ENCODE measurements at places on chromosomes 2 and 18.

- DNase-seq, result no peak
Observed at GRCh38 chr2:85763831-85764230, 10.0 kb downstream of the ATOH8 start.

DNA sequence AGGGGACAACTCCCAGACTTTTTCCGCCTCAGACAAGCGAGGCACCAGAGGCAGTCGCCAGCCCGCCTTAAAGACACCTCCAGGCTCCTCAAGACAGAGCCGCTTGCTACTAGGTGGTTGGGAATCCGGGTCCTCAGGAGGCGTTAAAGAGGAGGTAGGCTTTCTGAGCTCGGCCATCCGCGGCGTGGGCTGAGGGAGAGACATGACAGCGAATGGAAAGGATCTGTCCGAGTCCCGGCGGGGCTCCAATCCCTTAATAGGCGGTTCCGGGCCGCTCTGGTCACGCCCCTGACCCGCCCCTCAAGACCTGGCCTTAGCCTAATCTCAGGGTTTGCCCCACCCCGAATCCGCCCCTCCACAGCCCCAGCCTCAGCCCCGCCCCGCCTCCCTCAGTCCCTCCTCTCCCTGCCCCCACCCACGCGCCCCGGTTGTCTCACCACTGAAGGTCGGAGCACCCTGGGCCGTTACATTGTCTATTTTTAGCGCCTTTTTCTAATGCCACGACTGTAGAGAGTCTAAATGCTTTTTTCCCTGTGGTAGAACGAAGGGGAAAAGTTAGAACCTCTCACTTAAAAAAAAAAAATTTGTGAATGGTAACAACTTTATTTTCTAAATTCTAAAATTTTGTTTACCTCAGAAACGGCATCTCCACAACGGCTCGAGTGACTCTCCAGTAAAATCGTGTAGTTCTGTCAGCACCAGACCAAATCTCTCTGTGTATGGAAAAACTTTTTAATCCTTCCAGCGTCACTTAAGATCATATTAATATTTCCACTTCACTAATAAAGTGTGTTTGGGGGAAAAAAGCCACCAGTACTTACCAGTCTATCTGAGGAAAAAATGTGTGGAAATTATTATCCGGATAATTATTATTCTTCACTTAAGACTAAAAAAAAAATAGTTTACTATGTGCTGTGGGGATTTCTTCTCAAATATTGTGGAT, at the start of gene RAD51AP2:
TSS of gene RAD51AP2 (minus strand) at position 229 of the 943 bp plus-strand sequence. CDS start at position 204, 25 bp downstream.
- peak; percentile 11 for DNase-seq

DNA sequence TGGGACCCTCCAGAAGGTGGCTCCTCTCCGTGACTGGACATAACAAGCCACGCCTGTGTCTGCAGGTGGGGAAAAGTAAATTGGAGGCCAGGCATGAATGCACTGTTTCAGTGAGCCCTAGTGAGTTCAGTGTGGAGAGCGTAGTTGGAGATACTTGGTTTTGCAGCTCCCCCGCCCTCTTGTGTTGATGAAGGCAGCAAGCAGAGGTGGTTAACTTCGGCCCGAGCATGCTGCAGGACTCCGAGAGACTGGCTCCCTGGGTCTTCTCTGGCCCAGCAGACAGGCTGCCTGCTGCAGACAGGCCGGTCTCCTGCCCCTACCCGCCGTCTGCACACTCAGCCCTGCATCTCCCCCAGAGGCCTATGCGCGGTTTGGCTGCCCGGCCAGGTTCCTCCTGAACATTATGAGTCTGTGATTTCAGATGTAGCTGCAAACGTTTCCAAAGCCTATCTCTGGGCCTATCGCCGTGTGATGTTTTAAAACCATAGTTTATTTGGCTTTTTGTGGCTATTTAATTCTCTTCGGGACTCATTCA, 102.4 kb downstream of the LDLRAD4 start:
- DNase-seq, result no peak

GRCh38 chr2:132747046-132747445, 77.0 kb upstream of the LYPD1 start:
- no peak for DNase-seq

DNA sequence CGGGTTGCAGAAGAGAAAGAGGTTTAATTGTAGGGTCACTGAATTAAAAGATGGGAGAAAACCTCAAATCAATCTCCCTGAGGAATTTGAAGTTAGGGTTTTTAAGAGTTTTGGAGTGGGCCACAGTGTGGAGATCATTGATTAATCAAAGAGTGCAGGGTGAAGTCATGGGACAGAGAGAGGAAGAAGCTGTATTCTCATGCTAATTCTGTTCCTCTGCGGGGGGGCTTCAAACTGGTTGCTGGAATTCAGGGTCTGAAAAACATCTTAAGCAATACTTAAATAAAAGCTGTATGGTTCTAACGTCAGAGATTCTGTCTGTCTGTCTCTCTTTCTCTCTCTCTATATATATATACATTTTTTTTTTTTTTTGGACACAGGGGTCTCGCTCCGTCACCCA, 169.8 kb upstream of the SPATS2L start:
- no peak for DNase-seq

DNA sequence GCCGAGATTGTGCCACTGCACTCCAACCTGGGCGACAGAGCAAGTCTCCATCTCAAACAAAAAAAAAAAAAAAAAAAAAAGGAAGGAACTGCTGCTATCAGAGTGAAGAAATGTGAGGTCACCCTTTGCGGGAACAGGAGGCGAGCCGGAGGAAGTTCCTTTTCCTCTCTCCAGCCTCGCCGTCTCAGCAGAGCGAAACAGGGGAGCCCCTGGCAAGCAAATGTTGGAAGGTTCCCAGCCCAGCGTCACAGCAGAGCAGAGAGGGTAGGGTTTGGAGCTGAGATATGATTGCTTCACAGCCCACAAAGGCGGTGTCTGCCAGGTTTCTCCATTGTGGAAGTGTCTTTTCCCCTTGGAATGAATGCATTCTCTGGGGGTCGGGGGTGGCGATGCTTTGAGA, 28.5 kb downstream of the SLC20A1 start:
- DNase-seq, result no peak

DNA sequence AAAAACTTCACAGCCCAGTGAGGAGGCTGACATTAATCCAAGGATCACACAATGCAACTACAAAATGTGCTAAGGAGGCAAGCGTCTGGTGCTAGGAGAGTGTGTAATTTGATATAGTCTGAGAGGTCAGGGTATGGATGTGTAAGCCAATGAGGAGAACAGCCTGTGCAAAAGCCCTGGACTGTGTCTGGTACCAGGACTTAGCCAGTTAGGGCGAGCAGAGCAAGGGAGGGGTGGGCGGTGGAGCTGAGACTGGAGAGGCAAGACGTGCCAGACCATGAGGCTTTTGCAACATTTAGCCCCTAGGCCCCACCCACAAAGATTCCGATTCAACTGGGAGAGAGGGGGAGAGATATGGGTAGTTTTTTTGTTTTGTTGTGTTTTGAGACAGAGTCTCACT, 33.5 kb upstream of the SPRED2 start:
- DNase-seq, result no peak

GRCh38 chr2:233912691-233913423, 4.3 kb upstream of the TRPM8 start:
- no peak for DNase-seq

DNA sequence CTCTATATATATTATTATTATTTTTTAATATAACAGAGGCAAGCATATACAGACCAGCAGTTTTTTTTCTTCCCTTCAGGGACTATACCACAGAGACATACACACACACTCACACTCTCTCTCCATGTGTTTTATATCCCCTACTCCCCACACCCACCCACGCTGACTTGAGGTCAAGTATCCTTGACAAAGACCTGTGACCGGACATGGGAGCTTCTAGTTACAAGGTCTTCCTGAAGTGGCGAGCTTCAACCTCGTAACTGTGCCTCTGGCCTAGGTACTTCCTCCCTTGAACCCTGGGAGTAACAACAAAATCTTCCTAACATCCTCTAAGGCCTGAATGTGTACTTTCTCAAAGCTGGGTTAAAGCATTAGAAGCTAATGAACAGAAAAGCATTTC, 52.5 kb downstream of the POLR1A start:
- DNase-seq, result no peak

- no peak for DNase-seq
Observed at GRCh38 chr2:16040271-16041010, 100.1 kb downstream of the MYCN start.

DNA sequence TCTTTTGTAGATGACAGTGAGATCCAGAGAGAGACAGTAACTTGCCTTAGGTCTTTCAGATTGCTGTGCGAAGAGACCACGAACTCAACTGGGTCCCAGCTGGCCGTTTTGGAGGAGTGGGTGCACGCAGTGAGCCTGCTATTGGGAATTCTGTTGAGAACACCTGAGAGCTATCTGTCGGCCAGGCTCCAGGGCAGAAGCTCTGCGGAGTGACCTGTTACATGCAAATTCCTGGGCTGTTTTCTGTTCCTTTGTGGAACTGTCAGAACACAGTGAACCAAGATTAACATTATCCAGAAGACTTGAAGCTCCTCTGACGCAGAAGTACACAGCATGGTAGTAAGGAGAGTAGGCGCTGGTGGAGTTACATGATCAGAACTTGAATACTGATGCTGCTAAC, 99.5 kb upstream of the LMAN1 start:
- no peak for DNase-seq

- no peak for DNase-seq
Observed at GRCh38 chr2:59034837-59035236, 793.7 kb upstream of the FANCL start.

DNA sequence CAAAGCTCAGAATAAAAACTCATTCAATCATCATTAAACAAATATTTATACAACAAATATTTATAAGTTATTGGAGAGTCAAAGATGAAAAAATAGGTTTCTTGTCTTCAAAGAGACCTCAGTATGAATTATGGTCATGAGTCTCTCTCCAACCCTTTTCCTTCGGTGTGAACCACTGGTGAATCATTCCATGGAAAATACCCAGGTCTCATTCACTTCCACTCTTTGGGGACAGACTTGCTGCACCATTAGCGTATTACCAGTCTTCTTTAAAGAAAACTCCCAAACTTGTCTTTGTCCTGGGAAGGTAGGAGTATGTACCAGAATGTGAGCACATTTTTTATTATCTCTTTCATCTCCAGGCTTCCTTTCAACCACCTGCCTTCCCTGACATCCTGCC, 257.4 kb upstream of the RBMS1 start:
- DNase-seq, result no peak

DNA sequence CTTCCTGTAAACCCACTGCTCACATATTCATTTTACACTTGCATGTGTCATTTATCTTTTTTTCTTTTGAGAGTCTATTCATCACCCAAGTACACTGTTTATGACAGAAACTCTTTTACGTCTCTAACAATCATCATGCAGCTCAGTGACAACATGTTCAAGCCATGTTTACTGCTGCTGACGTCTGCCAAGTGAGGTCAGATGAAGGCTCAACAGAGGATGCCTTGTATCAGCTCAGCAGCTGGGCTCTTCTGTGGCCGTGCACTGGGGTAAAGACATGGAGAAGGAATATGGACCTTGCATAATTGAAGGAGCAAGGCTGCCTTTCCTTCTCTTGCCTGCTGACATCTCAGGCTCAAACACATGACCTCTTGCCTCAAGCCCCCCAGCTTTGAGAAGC, 99.6 kb downstream of the ADD2 start:
- DNase-seq, result no peak

DNA sequence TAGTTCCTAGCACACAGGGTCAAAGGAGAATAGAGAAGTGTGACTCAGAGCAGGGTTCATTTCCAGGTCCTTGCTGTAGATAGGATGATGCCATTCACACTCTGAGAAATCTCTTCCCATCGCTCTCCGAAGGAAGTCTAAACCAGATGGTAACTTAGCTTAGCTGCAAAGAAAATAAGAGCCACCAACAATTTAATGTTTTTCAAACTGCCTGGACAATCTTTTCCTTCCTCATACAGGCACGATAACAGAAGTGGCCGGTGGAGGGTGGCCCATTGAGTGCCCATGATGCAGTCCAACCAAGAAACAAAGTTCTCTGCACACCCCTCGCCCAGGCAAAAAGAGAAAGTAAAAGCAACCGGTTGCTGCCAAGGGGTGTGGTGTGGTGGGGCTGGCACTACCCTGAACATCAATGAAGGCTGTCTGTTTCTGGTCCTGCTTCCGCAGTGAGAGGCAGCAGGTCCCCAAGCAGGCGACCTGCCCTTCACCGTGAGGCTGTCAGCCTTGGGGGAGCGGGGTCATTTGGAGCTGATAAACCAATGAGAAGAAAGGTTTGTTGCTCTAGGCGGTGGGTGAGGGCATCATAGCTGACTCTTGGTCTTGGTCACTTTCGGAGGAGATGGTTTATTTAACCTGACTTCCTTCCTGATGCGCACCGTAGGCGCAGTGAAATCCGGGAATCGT, 105.6 kb upstream of the CD302 start:
- peak; percentile 60 for DNase-seq

- DNase-seq, result no peak
Observed at GRCh38 chr2:149617476-149617875, 29.9 kb upstream of the MMADHC start.

GRCh38 chr2:118865106-118865505, 17.7 kb upstream of the EN1 start:
- DNase-seq, result no peak

DNA sequence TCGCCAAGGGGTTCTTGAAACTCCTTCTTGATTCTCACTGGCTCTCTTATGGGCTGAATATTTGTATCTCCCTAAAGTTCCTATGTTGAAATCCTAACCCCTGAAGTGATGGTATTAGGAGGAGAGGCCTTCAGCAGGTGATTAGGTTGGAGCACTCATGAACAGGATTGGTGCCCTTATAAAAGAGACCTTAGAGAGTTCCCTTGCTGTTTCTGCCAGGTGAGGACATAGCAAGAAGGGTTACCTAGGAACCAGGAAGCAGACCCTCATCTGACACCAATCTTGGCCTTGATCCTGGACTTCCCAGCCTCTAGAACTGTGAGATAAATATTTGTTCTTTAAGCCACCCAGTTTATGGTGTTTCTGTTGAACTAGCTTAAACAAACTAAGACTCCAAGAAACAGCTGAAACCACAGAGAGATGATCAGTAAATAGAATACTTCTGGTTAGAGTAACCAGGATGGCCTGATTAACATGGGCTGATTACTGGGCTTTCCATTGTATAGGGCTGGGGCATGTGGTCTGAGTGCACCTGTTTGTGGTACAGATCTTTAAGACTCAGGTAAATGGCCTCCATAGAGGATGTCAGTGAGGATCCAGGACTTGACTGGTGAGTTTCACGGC, 7.7 kb upstream of the CDC42EP3 start:
- DNase-seq, result no peak
